Naive thymus-derived CD4-positive, alpha-beta T cell (primary cell): ENCODE measurements at places on chromosomes 3 and 15. TPM values are rescaled to one million over a fixed set of nuclear protein-coding genes. Genes with fewer than 3 reads are reported as not detected.

CACNA1D gene
- 0.61 TPM for total RNA-seq

SH2D7 gene
- not detected for total RNA-seq

STARD9 gene
- 9.7 and 10.5 TPM in 2 replicates for total RNA-seq

GRCh38 chr3:141405591-141405990 lies 37.3 kb downstream of the ZBTB38 start:
- DNase-seq: no peak

DNA sequence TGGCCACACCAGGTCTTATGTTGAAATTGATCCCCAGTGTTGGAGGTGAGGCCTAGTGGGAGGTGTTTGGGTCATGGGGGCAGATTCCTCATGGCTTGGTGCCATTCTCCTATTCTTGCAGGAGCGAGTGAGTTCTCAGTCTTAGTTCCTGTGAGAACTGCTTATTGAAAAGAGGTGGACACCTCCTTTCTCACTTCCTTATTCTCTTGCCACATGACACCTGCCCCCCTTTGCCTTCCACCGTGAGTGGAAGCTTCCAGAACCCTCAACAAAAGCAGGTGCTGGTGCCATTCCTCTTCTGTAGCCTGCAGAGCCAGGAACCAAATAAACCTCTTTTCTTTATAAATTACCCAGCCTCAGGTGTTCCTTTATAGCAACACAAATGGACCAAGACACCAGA lies 318.1 kb upstream of the MCTP2 start:
- DNase-seq: no peak

GRCh38 chr15:39874890-39875549 lies 45.0 kb downstream of the GPR176 start:
- no peak for DNase-seq

DNA sequence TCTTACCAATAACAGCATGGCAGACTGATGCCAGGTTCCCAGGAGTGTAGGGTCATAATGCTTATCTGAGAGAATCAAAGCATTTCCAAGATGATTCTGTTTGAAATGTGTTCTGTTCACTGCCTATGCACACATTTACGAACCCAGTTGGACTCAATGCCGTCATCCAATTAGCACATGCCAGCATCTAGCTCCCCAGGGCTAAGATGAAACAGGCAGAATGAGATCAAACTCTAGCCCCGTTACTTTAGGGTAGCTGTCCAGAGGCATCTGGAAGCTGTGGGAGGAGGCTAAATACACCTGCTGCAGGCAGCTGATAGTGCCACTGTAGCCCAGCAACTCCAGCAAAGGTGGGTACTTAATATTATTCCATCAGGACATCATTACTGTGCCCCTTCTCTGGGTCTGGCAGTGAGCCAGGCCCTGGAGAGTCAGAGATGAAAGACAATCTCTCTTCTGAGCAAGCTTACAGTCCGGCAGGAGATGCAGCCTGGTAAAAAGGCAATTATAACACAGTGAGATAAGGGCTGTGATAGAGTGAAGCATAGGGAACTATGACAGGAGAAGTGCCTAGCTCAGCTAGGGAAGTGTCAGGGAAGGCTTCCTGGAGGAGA lies 156.4 kb upstream of the PPP2R3A start:
- no peak for DNase-seq

DNA sequence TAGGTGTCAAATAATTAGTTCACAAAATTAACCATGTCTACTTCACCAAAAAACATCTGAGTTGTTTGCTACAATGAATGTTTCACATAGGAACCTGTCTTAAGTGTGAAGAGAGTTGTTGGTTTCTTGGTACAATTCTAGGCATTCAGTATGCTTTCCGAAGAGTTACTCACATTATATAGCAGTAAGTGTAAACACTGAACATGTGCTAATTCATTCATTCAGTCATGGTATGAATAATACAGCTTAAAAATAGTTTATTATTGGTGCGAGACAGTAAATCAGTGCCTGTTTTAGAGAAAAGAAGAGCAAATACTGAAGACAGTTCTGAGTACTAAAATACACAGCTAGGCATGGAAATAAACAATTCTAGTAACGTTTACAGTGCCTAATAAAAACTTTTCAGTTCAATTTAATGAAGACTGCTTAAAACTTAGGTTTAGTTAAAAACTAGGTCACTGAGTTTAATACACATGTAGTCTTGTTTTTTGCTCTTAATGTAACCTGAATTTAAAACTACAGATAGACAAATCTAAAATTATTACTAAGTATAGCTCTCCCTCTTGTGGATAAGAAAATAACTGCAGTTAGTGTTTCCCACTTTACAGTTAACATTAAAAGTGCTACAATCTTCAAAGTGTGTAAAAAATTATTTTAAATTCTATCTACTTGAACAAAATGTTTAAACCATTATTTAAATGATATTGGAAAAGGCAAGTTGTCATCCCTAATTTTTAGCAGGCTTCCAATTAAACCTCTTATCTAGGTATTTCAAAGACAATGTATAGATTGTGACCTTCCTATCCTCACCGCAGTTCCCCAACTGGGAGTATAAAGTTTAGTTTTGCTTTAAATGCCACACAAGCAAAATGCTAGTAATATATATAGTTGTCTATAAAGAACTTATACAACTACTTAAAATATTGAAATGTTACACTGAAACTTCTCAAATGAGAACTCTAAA lies 20.1 kb upstream of the ZCWPW2 start:
- peak; percentile 49 for DNase-seq

DNA sequence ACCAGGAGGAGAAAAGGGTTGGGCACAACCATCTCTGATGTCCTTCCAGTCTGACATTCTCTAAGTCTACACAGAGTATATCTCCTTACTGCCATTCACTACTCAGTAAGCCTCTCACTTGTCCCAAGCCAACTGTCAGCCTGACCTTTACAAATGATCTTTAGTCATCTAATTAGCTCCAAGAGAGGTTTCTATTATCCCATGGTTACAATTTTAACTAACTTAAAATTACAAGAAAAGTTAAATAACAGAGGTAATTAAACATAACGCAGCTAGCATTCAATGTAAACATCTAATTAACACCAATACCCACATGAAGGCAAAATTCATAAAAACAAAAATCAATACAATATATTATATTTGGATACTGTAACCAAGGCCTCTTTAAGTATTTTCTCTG lies 126.9 kb downstream of the LSAMP start:
- no peak for DNase-seq

DNA sequence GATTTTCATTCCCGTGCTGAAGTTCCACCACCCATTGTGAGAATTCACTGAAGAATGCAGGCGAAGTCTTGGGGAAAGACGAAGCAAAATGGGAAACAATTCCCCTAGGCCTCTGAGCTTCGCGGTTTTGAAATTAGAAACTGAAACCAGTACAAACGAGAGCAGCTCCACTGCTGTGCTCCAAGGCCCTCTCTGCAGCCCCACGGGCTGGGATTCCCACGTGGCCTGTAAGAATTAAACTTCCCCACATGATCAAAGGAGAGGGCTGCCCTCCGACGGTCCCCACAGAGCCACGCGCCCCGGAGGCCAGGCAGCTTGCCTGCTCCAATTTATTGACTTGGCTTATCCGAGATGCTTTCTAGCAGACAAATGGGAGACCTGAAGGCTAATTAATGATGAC lies 144.0 kb downstream of the GREM1 start:
- DNase-seq: no peak

DNA sequence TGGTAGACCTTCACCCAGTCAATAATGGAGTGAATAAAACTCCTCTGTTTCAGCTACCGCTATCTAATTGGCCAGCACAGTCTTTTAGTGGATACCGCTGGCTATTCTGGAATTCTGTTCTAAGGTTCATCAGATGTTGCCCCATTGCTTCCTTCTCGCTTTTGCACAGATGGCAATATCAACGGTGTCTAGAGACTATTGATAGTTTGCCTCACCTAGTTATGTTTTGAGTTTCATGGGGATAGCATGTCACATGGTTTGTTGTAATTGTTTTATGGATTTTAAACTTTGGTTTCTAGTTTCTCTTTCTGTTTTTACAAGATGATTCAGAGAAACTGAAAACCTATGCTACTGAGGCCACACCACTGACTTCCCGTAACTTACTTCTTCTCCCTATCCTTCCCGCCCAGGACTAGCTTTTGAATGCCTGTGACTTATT lies 2.0 kb downstream of the XRN1 start:
- peak; percentile 26 for DNase-seq

DNA sequence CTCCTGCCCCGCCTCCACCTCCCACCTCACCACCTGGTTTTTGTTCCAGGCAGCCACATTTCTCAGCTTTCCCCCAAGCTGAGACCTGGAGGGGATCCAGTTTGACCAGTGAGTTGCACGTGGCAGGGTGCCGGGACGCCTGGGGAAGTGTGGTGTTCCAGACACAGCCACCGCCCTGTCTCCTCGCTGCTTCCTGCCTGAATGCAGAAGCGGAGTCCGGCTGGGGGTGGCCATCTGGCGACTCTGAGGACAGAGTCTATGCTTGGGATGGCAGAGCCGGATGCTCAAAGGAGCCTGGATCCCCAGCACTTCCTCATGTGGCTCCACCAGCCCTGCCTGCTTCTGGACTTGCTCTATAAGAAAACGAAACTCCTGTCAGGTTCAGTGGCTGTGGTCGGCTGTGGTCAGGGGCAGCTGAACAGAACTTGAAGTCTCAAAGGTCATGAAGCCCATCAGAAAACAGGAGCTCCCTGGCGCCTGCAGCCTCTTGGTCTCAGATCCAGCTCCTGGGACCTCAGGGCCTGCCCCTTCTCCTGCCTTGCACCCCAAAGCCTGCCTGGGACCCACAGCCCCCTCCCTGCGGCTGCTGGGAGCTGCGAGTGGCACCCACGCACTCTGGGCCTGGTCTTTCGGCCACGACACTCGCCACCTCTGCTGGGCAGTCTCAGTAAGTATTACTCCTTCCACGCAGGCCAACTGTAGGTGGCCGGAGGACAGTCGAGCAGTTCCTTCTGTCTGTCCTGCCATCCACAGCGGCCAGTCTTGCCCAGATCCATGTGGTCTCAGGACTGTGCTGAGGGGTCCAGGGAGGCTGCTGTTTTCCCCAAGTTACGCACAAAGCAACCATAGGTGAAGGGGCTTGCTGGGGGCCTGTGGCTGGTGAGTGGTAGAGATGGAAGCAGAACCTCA lies 112.8 kb upstream of the MEF2A start:
- DNase-seq: no peak

DNA sequence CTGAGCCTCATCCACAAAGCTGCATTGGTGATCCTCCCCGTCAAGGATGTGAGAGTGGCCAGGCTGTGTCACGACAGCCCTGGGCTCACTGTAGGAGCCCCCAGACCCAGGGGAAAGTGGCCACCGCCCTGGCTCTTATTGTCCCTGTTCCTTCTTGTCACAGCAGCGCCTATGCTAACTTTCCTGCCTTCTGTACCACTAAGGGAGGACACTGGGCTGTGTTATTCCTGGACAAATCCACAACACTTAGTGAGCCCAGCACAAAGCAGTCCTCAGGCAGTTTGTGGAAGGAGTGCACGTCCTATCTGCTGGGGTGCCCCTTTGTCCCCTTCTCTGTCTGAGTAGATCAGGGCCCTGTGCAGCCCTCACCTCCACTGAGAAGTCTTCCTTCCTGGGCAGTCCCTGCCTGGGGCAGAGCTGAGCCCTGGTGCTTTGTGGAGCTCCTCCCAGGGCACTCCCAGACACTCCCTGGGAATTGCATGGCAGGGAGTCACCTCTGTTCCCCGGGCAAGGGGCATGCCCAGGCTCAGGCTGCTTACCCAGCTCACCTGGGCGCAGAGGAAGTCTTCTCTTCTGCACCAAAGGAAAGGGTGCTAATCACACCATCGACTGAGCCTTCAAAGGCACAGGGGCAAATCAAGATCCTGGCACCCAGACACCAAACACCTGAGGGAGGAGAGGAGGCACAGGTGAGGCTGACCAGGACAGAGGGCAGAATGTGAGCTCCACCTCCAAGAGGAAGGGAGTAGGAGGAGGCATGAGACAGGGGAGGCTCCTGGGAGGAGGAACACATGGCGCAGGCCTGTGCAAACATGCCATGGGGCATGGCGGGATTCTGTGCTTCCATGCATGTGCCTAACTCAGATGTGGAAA lies 138.7 kb downstream of the KLF13 start:
- DNase-seq: no peak

DNA sequence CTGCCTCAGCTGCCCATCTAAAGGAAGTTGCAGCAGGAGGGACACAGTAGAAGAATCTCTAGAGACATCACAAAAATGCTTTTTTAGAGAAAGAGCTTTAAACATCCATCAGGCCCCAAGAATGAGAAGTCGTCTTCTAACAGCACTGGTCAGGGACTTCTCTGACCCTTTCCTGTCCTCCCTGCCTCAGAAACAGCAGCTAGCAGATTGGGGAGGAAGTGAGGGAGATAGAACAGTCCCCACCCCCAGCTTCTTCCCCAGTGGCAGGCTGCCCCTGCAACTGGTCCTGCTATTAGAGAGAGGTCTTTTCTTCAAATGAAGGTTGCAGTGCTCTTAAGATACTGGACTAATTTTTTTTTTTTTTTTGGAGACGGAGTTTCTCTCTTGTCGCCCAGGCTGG lies 55.1 kb downstream of the PDE8A start:
- no peak for DNase-seq

DNA sequence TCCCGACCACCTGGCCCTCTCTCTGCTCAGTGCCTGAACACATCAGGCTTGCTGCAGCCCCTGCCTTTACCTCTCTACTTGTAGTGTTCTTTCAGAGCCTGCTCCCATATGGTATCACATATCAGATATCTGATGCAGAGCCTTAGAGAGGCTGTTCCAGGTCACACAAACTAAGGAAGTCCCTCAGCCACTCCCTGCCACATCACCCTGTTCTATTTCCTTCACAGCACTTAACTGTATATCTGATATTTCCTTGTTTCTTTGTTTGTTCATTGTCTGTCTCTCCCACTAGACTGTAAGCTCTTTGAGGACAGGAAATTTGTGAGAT lies 976 bp upstream of the ALDH1L1 start:
- no peak for DNase-seq

GRCh38 chr3:113232342-113232741 lies 21.0 kb downstream of the BOC start:
- no peak for DNase-seq

DNA sequence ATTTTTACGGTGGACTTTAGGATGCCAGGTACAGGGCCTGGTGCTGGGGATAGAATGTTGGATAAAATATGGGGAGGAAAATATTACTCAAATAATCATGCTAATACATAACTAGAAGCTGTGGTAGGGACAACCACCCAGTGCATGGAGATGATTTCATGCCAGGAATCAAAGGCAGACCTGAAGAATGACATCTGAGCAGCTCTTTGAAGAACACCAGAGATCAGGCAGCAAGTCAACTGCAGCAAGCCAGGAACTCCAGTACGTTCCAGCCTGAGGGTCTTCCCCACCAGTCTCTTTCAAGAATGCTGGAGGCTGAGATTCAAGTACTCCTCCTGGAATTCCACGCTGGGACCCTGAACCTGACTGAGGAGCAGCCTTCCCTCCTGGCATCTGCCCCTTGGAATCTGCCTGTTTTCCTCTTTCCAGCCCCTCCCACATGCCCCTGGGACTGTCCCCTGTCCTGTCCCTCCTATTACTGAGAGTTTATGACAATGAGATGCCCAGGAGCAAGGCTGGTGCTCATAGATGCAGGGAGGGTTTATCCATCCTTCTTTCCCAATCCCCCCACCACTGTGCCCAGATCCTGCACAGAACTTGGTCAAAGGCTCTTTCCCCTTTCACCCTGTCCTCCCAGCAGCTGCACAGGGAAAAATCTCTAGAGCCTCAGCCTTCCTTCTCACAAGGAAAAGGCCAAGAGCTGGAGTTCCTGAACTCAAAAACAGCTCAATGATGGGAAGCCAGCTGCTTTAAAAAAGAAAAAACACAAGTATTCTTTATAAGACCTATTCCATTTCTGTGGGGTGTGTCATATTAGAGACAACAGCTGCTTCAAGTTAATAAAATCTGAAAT lies 68.0 kb downstream of the PDZRN3 start:
- no peak for DNase-seq
